ENCODE measurements at places on chromosomes 6 and 20.

DNA sequence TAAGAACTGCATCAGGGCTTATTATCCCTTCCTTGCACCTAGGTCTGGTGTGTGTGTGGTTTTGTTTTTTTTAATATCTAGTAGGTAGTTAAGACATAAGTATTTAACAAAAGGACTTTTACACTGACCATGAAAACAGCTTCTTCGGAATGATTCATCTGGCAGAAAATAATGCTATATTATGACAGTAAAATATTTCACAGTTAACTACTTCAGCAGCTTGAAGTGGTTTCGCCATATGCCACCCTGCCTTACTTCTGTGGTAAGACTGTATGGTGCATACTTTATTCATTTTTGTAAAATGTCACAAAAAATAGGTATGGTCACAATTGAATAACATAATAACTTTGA lies 858 bp upstream of the PTPRK start:
- DNase-seq: no peak

GRCh38 chr6:139883776-139884175 lies 509.3 kb upstream of the CITED2 start:
- no peak for DNase-seq

DNA sequence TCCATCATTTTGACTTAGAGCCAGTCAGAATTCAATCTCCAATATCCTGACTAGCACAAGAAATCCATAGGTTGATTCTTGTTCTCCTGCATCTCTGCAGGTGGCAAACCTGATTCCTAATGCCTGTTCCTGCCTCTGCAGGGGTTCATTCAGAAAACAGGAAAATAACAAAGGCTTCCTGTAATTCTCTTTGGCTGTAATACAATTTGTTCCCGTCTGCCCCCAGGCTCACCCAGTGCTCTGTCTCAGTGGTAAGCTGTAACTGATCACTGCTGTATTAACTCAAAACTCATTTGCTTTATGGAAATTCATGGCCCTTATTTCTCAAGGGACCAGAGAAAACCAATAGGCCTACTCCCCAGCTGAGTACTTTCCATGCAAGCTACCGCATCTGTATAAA lies 88.6 kb downstream of the OPRM1 start:
- DNase-seq: no peak

DNA sequence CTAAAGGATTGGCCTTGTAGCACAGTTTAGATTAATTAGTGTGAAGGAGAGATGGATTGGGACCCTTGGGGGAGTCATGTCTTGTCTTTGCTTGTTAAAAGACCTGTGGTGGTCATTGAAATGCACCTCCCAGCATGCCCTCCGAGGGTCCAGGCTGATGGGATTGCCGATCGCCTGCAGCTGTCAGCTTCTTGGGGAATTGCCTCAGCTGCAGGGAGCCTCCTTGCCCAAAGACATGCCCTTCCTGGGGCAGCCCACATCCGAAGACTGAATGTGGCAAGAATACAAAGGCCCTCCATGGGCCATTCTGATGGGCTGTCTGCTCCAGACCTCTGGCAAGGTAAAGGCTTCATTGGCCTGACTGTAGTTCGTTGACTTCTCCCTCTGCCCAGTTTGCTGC lies 150.7 kb downstream of the FARS2 start:
- no peak for DNase-seq

DNA sequence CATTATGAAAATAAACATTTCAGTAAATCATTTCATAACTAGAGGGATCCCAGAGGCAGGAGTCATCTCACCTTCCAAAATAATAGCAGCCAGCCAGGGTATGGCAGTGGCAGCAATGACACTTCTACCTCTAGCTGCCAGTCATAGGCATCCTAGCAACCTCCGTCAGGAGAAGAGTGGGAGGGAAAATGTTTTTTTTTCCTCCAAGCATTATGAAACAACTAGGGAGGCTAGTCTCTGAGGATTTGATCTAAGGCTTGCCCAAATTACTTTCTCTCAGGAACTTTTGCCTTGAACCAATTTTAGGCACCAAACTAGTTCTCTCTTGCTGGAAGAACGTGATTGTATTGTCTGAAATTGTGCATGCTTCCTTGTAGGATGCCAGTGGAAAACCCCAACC lies 208.7 kb upstream of the PREP start:
- DNase-seq: no peak

DNA sequence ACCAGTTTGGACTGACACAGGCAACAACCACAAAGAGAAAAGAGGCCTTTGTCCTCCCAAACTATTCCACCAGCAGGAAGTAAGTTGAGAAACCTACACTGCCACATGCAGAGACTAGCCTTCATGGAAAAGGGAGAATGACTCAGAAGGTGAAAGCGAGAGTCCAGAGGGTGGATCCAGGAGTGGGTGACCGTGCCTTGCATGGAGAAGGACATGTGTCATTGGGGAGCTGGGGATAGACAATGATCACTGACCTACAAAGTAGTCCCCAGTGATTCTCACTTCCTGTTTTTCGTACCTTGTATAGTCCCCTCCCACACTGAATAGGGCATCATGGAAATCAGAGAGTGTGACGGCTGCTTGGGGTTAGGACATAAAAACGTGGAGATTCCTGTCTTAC lies 91.9 kb downstream of the MYLK4 start:
- DNase-seq: no peak

DNA sequence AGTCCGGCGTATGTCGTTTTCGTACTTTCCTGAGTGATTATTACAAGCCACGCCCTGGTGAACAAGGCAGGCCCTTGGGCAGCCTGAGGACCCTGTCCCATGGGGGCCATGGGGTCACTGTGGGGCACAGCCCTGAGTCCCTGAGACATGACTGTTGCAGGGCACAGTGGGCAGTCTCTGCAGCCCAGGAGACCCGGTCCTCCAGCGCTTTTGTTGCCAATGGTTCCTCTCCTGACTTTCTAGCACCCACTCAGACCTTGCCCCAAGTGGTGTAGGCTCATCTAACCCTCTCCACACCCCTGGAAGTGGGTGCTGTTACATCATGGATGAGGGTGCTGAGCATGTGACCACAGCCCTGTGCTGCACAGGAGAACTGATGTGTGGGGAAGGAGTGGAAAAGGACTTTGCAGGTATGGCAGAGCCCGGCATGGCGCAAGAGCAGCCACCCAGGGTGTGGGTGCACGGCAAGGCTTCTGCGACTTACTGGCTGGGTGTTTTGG lies 319.5 kb downstream of the TAF4 start:
- no peak for DNase-seq

DNA sequence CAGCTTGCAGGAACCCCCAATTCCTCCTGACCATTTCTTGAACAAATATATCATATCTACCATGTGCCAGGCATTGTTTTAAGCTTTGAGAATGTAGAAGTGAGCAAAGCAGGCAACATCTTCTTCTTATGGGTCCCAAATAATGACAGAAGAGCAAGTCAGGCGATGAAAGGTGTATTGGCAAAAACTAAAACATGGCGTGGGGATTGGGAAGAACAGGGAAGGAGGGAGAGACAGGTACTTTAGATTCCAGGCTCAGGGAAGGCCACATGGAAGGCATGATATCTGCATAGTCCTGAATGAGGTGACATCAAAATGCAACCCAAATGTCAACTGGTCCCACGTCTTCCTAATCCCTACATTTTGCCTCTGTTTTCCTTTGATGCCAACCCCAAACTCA lies 187.1 kb downstream of the ZNF217 start:
- DNase-seq: no peak

- DNase-seq: no peak
Observed at GRCh38 chr20:15487030-15487429, 1086.2 kb downstream of the KIF16B start.

- no peak for DNase-seq
Observed at GRCh38 chr6:150719099-150719766, 119.5 kb downstream of the PLEKHG1 start.

DNA sequence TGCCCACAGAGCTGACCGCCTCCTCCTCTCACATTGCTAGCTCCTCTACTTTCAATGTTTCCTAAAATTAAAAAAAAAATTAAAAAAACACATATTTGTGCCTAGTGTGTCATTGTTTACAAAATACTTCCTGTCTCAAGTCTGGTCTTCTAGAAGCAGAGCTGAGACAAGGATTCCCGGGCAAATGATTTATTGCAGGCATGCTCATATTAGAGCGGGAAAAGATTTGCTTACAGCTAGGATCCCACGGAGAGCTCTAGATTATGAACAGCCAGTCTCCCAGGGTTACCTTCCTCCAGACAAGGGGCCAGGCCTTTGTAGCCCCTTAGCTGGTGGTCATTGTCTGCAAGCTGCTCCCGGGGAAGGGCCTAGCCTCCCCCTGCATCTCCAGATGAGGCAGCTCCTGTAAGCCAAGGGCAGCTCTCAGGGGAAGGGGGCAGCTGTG lies 9.4 kb downstream of the PACSIN1 start:
- no peak for DNase-seq

DNA sequence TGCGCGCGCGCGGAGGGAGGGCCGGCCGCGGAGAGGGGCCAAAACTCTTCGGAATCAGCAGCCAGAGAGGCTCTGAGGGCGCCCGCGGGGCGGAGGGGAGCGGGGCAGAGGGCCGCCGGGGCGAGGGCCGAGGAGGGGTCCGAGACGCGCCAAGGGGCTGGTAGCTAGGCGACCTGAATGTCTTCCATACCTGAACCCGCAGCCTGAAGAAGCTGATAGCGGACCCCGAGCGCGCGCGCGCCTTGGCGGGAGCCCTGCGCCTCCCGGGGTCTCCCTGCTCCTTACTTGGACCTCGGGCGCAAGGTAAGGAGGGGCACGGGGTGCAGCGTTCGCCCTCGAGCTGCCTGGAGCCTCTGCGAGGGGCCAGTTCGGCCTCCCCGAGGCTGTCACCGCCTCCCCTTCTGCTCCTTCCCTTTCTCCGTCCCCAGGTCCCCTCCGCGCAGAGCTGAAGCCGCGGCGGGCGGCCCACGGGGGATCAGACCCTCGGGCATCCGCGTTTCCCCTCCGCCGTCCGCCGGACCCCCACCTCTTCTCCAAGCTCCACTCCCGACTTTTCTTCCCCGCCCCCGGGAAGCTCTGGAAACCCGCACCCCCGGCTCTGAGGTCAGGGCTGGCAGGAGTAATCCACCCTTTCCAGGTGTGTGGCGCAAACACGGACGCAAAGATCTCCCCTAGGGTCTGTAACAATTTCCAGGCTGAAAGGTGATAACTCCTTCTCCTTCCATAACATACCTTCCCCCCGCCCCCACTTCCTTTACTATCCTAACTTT lies 13.1 kb upstream of the DEK start:
- no peak for DNase-seq
